ENCODE measurements at places on chromosomes 6 and 20. TPM values are rescaled to one million over a fixed set of nuclear protein-coding genes. Genes with fewer than 3 reads are reported as not detected.

DNA sequence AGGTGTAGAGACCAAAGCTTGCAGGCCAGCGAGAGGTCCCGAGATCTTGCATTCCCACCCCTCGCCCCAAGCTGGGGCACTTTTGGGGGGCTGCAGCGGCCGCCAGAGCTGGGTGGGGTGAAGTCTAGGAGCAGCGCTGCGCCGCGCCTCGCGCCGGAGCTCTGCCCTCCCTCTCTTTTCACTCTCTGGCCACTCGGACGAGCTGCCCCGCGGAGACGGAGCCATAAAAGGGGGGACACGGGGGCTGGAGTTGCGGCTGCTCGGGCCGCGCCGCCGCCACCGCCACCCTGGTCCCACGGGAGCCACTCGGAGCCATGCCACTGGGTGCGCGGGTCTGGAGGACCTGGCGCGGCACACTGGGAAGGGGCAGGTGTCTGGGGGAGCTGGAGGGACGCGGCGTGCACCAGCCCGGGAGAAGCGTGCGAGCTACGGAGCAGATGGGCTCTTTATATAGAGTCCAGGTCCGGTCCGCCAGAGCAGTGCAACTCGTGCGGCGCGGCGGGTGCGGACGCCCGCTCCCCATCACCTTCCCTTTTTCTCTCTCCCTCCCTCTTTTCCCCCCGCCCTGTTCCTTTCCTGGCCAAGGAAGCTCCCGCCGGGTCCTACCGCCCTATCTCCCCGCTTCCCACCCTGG is 687 bp upstream of the HTR1B start:
- DNase-seq = no peak
- no peak overlapping the region for H3K4me3 ChIP-seq
- no peaks in the 10 kb centered on the region for H3K4me1 ChIP-seq
- no peaks in the 10 kb centered on the region for H3K36me3 ChIP-seq

DNA sequence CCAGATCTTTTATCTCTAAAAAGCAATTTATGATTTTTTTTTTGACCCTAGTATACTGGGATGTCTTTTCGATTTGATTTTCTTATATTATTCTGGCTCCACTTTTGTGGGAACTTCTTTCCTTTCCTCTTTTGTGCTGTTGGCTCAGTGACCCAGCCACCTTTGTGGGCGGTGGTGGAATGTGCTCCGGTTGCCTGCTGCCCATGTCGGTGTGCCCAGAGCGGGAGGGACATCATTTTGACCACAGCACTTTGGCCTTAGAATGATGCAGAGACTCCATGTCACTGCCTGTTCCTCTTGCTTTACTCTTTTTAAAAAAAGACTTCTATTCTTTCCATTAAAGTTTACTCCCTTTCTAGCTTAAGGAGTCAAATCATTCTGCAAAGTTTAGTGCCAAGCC is 198.0 kb downstream of the FARS2 start:
- no peak overlapping the region for H3K27ac ChIP-seq
- H3K4me1 ChIP-seq = peaks cover 8% of the 10 kb centered on the region
- H3K4me3 ChIP-seq = no peak overlapping the region
- no peaks in the 10 kb centered on the region for H3K27me3 ChIP-seq
- H3K36me3 ChIP-seq = no peaks in the 10 kb centered on the region

GRCh38 chr6:1554141-1554475 is 55.6 kb upstream of the FOXC1 start:
- H3K27me3 ChIP-seq = no peaks in the 10 kb centered on the region
- H3K4me1 ChIP-seq = no peaks in the 10 kb centered on the region
- H3K36me3 ChIP-seq = no peaks in the 10 kb centered on the region
- H3K4me3 ChIP-seq = peak overlapping the region; percentile 61

NT5E gene
- total RNA-seq = 0.18 TPM

GJA10 gene
- total RNA-seq = not detected

CCHCR1 gene
- 26.6 TPM for total RNA-seq

DNA sequence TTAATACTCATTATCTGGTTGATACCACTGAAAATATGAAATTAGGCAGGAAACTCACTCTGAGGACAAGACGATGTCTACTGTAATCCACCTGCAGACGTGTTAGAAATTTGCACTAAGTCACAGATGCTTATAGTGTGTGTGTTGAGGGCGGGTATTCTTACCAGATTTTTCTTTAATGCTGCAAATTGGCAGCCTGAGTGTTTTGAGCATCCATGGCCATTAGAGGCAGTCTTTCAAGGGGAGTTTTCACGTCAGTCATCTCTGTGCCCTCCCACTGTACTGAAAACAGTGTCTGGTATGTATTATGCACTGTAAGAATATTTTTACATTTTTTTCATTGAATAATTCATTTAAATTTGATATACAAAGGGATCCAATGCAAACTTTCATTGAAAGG is 266.5 kb upstream of the QKI start:
- no peaks in the 10 kb centered on the region for H3K4me1 ChIP-seq
- no peak overlapping the region for H3K4me3 ChIP-seq
- no peak overlapping the region for H3K27ac ChIP-seq
- no peaks in the 10 kb centered on the region for H3K27me3 ChIP-seq
- H3K36me3 ChIP-seq = no peaks in the 10 kb centered on the region
- DNase-seq = no peak

MICB gene
- total RNA-seq = not detected

- H3K27me3 ChIP-seq = no peaks in the 10 kb centered on the region
- no peaks in the 10 kb centered on the region for H3K36me3 ChIP-seq
- no peak for DNase-seq
- H3K4me3 ChIP-seq = no peak overlapping the region
Measured at GRCh38 chr6:5942591-5942990, 64.1 kb downstream of the NRN1 start.

DOK5 gene
- total RNA-seq = not detected

NKX2-2 gene
- not detected for total RNA-seq

- H3K27ac ChIP-seq = no peak overlapping the region
- no peak overlapping the region for H3K4me3 ChIP-seq
- H3K36me3 ChIP-seq = no peaks in the 10 kb centered on the region
- no peaks in the 10 kb centered on the region for H3K4me1 ChIP-seq
- no peak for DNase-seq
Measured at GRCh38 chr6:153804755-153805330, 234.2 kb upstream of the OPRM1 start.

DNA sequence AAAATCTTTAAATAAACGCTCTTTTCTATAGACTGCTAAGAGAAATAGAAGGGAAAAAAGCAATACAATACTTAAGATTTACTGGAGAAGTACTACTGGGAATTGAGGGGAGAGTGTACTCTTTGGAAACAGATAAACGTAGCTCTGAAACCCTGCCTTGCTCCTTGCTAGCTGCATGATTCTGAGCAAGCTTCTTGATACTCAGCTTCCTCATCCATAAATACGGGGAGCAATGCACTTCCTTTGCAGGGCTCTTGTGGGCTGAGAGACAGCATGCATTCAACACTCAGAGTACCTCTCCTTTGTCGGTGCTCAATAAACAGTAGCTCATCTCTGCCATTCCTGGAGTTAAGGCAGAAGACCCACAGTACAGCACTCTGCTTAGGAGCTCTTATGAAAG is 159.7 kb downstream of the BTBD9 start:
- no peak for DNase-seq
- no peak overlapping the region for H3K27ac ChIP-seq
- H3K27me3 ChIP-seq = no peaks in the 10 kb centered on the region
- no peaks in the 10 kb centered on the region for H3K4me1 ChIP-seq
- no peaks in the 10 kb centered on the region for H3K36me3 ChIP-seq

DNA sequence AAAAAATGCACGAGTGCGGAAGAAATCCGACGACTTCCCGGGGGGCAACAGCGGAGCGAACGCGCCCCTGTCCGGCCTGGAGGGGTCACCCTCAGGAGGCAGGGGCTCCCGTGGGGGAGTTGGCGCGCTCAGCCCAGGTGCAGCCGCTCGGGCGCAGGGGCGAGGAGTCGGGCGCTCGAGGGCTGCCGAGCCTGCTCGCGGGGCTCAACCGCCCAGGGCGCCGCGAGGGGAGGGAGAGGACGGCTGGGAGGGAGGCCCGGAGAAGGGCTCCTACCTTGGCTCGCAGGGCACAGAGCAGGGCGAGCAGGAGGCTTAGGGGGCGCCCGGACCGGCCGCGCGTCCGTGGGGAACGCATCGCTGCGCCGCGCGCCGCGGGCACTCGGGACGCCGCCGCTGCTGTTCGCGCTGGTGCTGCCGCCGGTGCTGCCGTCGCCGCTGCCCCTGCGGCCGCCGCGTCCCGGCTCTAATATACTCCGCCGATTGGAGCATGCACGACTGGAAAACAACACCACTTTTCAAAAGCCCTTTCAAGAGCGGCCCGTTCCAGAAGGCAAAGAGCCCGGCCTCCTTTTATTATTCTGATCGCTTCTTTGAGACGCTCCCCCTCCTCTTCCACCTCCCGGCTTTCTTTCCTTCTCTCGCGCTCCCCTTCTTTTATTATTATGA is 490 bp downstream of the JAG1 start:
- H3K4me3 ChIP-seq = peak overlapping the region; percentile 72
- peak; percentile 30 for DNase-seq
- H3K4me1 ChIP-seq = 0 out of 2 replicates have a peak, but pooled peaks cover 5% of the 10 kb centered on the region
- no peaks in the 10 kb centered on the region for H3K27me3 ChIP-seq
- H3K36me3 ChIP-seq = no peaks in the 10 kb centered on the region

CDH26 gene
- total RNA-seq = 0.18 TPM

DNA sequence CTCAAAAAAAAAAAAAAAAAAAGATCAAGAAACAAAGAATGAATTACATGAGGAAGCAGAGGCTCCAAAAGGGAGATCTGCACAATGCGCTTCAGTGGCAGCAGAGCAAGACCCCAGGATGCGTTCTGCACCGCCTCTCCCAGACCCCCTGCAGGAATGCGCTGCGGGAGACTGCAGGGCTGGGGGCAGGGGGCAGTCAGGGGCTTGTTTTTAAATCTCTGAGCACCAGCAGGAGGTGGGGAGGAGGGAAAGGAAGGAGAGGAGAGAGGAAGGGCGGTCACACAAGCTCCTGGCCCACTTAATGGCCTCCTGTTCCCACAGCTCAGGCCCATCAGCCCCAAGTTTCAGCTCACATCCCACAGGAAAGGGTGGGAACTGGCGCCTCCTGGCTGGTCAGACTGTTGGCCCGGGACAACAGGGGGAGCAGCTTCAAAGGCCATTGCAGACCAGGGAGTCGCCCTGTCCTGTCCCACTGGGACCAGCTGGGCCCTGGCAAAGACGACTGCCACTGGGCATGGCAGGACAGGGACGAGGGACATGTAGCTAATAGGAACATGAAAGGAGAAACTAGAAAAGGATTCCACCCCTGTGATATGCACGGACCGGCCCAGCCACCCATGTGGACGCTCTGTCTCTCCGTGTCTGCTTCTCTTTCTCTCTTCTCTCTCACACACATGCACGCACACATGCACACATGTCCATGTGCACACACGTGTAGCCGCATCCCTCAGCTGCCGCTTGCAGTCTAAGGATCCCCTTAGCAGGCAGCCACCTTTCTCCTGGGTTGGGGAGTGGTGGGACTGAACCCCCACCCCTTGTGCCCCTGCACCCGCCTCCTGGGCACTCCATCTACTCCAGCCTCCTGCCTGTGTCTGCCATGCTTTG is 34.7 kb downstream of the TFEB start:
- no peak overlapping the region for H3K4me3 ChIP-seq
- H3K4me1 ChIP-seq = peaks cover 20% of the 10 kb centered on the region
- H3K27ac ChIP-seq = no peak overlapping the region
- no peaks in the 10 kb centered on the region for H3K27me3 ChIP-seq

DNA sequence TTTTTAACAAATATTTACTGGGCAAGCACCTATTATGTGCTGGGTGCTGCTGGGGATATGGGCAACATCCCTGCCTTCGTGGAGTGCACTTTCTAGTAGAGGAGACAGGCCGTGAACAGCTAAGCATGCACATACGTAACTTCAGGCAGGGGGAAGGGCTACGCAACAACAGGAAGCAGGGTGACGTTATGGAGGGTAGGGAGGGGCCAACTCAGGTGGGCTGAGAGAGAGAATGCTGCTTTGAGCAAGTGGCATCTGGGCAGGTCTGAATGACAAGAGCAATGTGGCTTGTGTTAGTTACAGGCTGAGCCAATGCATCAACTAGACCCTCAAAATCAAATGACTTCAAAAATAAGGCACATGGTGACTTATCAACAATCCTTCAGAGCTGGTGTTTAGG is 112.1 kb downstream of the CDC5L start:
- no peaks in the 10 kb centered on the region for H3K36me3 ChIP-seq
- no peak overlapping the region for H3K27ac ChIP-seq
- H3K4me1 ChIP-seq = peaks cover 19% of the 10 kb centered on the region
- DNase-seq = no peak
- H3K4me3 ChIP-seq = no peak overlapping the region

DNA sequence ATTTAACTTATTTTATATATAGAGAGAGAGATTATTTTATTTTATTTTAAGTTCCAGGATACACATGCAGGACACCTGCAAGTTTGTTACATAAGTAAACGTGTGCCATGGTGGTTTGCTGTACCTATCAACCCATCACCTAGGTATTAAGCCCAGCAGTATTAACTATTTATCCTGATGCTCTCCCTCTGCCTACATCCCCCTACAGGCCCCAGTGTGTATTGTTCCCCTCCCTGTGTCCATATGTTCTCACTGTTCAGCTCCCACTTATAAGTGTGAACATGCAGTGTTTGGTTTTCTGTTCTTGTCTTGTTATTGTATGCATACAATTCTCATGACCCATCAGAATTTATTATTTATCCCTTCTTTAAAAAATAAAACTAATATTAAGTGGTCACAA is 34.6 kb downstream of the FKBP1C start:
- no peaks in the 10 kb centered on the region for H3K4me1 ChIP-seq
- no peaks in the 10 kb centered on the region for H3K36me3 ChIP-seq
- no peak overlapping the region for H3K27ac ChIP-seq
- no peaks in the 10 kb centered on the region for H3K27me3 ChIP-seq
- no peak overlapping the region for H3K4me3 ChIP-seq

ARMH2 gene
- not detected for total RNA-seq

DNA sequence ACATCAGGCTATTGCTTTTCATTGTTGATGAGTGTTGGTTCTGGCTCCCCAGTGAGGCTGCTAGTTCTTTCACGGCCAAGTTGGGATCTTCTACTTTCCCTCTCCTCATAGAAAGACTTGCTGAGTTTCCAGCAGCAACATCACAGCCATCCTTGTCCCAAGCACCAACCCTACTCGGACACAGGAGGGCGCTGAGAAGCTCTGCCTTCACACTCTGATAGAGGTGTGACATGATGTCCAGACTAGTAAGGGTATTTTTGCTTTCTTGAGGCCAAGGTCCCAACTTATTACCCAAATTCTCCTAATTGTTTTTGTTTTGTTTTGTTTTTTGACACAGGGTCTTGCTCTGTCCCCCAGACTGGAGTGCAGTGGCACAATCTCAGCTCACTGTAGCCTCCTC is 3.0 kb upstream of the GCM1 start:
- H3K36me3 ChIP-seq = no peaks in the 10 kb centered on the region
- H3K27ac ChIP-seq = no peak overlapping the region
- no peaks in the 10 kb centered on the region for H3K27me3 ChIP-seq
- DNase-seq = no peak
- no peak overlapping the region for H3K4me3 ChIP-seq
